Natural killer cell (primary cell): ENCODE measurements at places on chromosomes 3 and 15. TPM values are rescaled to one million over a fixed set of nuclear protein-coding genes. Genes with fewer than 3 reads are reported as not detected.
A peak's percentile ranks its signal among the peaks of the same experiment; 100 is the strongest.

DNA sequence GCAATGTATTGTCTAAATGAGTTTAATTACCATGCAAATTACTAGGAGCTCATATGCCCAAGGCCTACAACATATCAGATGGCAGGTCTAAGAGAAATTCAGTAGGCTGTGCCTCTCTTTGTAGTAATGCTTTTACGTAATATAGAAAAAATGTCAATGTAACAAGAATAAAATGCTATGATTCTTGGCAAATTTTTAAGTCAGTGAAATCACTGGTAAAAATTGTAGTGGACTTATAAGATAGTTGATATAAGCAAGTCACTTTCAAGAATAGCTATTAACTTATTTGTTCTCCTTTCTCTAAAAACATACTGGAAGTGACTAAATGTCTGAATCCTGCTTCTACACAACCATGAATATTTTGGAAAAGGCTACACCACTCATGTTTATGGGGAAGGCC is 707.8 kb downstream of the TUSC7 start:
- no peak for DNase-seq

DNA sequence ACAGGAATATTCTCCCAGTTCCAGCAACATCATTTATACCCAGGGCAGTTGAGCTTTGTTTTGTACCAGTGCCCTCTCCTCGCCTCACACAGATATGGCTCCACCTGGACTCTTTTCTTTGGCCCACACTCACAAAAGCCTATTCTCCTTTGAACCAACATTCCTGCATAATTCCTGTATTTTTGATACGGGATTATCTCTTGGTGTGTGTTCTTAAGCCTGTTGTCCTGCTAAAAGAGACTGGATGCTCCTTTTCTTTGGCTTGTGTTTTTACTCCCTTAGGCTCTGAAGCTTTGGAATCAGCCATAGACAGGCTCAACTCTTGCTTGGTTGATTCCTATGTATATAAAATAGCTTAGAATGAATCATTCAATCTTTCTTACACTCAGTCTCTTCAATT is 305.4 kb upstream of the SATB1 start:
- DNase-seq = no peak

GRCh38 chr3:71045212-71045916 is 538.2 kb downstream of the FOXP1 start:
- no peak for DNase-seq

DNA sequence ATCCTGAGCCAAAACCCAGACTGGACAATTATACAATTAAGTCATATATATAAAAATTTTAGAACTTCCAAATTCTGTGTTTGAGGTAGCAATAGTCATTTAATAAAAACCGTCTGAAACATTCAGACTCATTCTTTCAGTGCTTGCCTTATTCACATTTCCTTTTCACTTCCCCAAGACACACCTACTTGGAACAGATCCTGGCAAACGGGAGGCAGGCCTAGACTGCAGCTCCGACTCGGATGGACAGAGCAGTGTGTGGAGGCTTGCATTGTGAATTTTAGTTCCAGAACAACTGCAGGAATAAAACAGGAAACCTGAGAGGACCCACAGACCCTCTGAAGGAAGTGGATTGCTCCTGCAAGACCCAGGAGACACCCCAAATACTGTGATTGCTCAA is 341.4 kb downstream of the CNTN3 start:
- no peak for DNase-seq

- DNase-seq = no peak
These were observed 289.7 kb upstream of the CHRM5 start for GRCh38 chr15:33678602-33679001.

The GCSAM gene
- total RNA-seq = 0.59 TPM

DNA sequence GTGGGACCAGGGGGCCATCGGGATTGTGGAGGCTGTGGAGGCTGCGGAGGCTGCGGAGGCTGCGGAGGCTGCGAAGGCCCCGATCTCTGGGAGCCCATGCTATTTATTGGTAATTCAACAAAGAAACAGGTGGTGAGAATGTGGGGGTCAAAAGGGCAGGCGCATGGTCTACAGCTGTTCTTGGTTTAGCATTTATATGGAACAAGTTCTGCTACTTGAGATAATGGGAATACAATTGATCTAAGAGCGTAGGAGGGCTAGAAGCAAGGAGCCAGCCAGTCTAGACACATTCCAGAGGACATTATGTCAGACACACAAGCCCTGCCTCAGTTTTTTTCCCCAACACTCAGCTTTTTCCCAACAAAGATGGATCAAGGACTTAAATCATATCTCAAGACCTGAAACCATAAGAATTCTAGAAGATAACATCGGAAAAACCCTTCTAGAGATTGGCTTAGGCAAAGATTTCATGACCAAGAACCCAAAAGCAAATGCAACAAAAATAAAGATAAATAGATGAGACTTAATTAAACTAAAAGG is 20.1 kb downstream of the C3orf80 start:
- DNase-seq = no peak

- no peak for DNase-seq
These were observed 716 bp downstream of the SELENOS start for GRCh38 chr15:101276501-101277037.

GRCh38 chr3:49120096-49120437 is 556 bp downstream of the USP19 start:
- peak; percentile 39 for DNase-seq

GRCh38 chr3:63642488-63642887 is 10.0 kb upstream of the SNTN start:
- no peak for DNase-seq

The CPNE9 gene
- total RNA-seq = 0.49 TPM

- DNase-seq = no peak
These were observed 108.0 kb upstream of the TBC1D5 start for GRCh38 chr3:17850448-17850847.

GRCh38 chr3:72738752-72739530 is 109.3 kb downstream of the SHQ1 start:
- peak; percentile 84 for DNase-seq

GRCh38 chr15:67172172-67172571 is 82.3 kb downstream of the AAGAB start:
- DNase-seq = no peak
